CD4-positive, alpha-beta T cell treated with Interleukin-1 beta for 1 hour (primary cell): ENCODE measurements at places on chromosomes 1 and 21.

DNA sequence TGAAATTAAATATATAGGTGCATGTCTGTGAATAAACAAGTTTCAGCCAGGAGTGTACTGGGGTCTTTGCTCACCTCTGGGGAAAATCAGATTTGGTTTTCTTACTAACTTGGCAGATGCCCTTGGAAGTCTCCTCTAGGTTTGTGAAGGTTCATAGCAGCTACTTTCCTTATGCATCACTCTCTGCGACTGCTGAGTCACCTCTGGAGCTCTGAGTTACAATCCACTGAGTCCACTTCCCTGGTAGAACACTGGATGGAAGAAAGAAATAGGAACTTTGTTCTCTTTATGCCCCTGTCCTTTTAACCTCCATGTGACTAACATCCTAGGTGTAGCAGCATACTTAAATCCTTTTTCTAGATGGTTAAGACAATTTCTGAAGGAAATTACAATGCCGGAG, 4.4 kb upstream of the FASLG start:
- DNase-seq, result no peak

GRCh38 chr1:97063532-97063931, 341.9 kb downstream of the PTBP2 start:
- no peak for DNase-seq

DNA sequence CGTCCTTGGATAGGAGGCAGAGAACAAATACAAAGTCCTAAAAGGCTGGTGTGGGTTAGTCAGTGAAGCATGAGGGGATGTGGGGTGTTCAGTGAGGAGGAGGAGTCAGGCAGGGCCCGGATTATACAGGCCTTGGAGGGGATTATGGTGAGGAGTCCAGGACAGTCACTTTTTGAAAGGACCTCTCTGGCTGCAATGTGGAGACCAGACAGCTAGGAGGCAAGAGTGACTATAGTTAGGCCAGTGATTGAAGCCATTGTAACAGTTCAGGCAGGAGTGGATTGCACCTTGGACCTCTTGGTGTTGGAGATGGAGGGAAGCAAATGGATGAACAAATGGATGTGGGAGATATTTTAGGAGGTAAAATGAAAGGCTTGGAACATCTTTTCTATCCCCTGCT, 115.8 kb downstream of the C1orf94 start:
- no peak for DNase-seq

DNA sequence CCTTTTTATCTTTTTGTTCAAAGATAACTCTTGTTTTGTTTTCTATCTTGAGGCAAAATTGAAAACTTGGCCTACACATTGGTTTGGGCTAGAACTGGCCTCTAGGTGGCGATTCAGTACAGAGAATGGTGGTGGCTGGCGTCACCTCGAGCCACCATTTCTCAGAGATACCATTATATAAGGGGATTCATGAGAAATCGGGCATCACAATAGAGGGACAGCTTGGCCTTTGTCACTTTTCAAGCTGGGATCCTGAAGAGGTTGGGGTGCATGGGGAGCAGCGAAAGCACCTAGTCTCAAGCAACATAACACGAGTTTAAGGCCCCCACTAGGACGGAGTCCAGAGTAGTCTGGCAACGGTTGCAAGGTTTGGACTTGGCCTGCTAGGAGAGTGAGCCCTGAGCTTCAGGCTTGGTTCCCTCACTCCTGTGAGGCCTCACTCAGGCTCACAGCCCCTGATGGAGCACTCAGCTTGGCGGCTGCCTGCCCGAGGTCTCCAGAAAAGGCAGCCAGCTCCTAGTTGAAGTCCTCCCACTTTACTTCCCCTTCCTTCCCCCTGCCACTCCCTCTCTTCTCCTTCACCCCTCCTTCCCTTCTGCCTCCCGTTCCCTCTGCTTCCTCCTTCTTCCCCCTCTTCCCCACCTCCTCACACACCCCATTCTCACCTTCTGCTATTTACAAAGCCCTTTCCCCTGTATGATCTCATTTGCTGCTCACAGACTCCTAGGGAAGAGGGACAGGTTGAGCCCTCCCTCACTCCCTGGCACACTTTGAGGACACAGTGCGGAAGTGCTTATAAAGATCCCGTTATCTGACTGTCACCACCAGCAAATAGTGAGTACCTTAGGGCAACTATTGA, 67.8 kb downstream of the LRIG2 start:
- DNase-seq, result peak; percentile 30

GRCh38 chr1:233664253-233664652, 50.3 kb downstream of the KCNK1 start:
- no peak for DNase-seq

- no peak for DNase-seq
Observed at GRCh38 chr1:164560556-164560955, 1.6 kb downstream of the PBX1 start.

DNA sequence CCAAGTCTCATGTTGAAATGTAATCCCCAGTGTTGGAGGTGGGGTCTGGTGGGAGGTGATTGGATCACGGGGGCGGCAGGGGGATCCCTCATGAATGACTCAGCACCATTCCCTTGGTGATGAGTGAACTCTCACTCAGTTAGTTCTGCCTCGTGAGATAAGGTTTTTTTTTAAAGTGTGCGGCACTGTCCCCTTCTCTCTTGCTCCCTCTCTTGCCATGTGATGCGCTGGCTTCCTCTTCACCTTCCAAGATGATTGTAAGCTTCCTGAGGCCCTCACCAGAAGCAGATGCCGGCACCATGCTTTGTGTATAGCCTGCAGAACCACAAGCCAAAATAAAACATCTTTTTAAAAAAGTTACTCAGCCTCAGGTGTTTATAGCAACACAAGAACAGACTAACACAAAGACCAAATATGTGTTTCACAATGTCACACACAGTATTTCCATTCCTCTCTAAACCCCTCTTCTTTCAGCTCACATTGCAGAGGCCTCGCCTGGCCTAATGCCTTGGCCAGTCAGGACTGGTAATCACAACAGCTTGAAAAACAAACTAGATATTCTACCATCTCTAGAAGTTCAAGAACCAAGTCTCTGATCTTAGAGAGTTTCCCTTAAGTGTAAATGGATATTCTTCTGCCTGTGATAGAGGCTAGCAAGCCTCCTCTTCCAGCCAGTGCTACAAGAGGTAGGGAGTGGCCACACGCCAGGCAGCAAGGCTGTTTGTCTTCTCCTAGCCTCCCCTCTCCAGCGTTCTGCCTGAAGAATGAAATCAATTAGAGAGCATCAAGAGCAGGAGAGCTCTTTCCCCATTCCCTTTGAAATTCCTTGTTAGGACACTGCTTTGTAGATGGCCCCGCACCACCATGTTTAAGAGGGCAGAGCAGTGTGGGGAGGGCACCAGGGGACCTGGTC, 19.6 kb upstream of the RAP1A start:
- DNase-seq, result no peak

- no peak for DNase-seq
Observed at GRCh38 chr1:241034203-241034936, 322.6 kb downstream of the RGS7 start.

- no peak for DNase-seq
Observed at GRCh38 chr1:204293605-204294337, 66.0 kb downstream of the PLEKHA6 start.

- no peak for DNase-seq
Observed at GRCh38 chr1:7388141-7388487, 383.0 kb upstream of the VAMP3 start.

- no peak for DNase-seq
Observed at GRCh38 chr1:23475134-23475628, 8.8 kb downstream of the ASAP3 start.

DNA sequence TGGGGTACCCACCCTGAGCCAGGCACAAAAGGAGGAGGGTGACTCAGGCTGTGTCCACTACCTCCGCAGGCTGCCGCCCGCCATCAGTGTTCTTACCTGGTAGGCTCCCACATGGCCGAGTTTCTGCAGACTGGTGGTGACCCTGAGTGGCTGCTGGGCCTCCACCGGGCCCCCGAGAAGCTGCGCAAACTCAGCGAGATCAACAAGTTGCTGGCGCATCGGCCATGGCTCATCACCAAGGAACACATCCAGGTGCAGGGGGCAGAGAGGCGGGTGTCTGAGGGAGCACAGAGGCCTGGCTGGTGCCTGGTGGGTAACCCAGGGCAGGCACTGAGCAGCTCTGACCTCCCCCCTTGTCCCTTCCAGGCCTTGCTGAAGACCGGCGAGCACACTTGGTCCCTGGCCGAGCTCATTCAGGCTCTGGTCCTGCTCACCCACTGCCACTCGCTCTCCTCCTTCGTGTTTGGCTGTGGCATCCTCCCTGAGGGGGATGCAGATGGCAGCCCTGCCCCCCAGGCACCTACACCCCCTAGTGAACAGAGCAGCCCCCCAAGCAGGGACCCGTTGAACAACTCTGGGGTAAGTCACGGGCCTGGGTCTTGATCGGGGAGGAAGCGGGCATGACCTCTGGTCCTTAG, 13.0 kb downstream of the SESN2 start:
- no peak for DNase-seq

- DNase-seq, result no peak
Observed at GRCh38 chr1:159953536-159954515, at the start of gene SLAMF9. Gene SLAMF9 (minus strand): TSS chr1:159954237. CDS start chr1:159954137, 100 bp downstream.

DNA sequence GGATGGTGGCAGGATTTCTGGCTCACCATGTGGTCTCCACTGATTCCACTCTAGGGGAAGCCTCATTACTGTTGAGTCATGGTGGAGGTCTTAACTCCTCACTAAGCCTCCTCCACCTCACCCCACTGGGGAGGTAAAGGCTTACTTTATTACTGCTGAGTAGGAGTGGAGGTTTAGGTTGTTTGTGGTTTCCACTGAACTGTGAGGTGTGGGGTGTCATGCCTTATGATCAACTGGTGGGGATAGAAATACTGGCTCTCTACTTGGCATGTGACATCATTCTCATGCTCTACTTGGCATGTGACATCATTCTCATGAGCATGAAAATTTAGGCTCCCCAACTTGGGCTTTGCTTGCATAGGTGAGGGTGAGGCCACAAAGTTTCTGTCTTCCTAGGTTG, 35.6 kb downstream of the COL6A1 start:
- no peak for DNase-seq

GRCh38 chr1:117150316-117150715, 28.8 kb upstream of the TRIM45 start:
- DNase-seq, result no peak

DNA sequence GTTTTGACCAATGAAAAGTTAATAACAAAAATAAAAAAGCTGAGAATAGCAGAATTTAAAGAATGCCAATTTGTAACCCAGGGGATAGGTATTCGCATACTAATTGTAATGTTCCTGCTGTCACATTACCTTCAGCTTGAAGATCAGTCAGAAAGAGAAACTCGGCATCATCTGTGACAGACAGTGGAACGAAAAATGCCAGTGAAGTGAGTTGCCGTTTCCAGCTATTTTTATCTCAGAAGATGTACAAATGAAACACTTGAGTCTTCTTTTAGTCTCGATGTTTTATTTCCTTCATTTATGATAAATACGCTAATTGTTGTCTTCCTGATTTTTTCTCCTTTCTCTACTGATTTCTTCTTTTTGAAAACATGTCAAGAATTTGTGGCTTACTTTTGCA, 26.1 kb downstream of the RGS21 start:
- DNase-seq, result no peak

- DNase-seq, result no peak
Observed at GRCh38 chr1:180973369-180973768, 49.3 kb downstream of the STX6 start.

DNA sequence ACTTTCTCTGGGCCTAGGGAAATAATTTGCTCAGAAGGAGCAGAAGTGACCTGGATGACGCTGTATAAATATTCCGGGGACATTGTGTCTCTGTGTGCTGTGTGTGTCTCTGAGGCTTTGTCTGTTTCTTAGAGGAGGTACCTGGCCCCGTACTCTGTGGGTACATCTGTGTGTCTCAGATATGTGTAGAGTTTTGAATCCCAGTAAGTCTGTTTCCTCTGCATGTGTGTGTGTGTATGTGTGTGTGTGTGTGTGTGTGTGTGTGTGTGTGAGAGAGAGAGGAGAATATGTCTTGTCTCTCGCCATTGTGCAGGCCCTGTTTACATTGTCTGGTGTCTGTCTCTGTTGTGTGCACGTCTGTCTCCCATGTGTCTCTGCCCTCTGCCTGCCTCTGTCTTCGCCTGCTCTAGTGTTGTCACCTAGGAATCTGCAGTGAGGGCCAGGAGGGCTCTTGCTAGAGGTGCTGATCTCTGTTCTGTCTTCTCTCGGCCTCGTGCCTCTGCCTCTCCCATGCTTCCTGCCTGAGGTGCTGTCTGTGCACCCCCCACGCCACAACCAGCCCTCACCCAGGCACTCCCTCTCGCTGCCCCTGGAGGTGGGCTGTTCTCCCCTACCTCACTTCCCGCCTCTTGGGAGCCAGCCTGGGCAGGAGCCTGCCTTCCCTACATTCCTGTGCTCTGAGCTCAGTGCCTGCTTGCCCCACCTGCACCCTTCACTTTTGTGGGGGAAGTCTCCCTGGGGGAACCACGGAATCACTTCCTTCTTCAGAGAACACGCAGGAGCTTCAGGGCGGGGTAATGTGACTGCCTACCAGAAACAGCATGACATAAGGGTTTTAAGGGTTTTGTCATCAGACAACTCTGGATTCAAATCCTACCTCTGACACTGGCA, 5.9 kb downstream of the MAP7D1 start:
- peak; percentile 68 for DNase-seq

DNA sequence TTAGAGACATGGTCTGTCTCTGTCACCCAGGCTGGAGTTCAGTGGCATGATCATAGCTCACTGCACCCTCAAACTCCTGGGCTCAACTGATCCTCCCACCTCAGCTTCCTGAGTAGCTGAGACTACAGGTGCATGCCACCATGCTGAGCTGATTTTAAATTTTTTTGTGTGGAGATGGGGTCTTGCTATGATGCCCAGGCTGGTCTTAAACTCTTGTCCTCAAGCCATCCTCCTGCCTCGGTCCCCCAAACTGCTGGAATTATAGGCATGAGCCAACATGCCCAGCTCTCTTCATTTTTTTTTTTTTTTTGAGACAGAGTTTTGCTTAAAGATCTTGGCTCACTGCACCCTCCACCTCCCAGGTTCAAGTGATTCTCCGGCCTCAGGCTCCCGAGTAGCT, 24.8 kb upstream of the AGPAT3 start:
- DNase-seq, result no peak
